IPS DF 19.7 (cell line): ENCODE measurements at places on chromosomes 3 and 15.

DNA sequence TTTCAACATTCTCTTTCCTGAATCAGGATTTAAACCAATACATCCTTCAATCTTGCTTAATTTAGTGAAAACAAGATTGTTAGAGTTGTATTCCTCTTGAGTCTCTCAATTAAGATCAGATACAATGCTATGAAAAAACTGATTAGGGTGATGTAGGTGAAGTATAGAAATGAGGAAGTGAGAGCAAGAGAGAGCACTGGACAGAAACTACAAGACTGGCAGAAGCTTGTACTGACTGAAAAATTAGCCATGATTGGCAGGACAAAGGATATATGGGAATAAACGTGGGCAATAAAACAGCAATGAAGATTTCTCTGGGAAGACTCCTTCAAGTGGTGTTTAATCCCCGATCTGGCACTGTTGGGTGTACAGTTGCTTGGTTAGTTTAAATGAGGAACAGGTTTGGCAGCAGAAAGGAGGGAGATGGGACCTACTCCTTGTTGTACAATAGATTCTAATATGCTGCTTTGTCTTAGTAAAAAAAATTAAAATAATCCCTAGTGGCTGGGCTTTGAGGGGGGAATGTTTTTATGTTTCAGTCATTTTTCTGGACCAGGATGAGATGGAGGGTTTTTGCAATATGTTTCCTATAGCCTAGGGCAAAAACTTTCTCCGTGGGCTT is 252.7 kb downstream of the SLC9A9 start:
- DNase-seq = no peak

DNA sequence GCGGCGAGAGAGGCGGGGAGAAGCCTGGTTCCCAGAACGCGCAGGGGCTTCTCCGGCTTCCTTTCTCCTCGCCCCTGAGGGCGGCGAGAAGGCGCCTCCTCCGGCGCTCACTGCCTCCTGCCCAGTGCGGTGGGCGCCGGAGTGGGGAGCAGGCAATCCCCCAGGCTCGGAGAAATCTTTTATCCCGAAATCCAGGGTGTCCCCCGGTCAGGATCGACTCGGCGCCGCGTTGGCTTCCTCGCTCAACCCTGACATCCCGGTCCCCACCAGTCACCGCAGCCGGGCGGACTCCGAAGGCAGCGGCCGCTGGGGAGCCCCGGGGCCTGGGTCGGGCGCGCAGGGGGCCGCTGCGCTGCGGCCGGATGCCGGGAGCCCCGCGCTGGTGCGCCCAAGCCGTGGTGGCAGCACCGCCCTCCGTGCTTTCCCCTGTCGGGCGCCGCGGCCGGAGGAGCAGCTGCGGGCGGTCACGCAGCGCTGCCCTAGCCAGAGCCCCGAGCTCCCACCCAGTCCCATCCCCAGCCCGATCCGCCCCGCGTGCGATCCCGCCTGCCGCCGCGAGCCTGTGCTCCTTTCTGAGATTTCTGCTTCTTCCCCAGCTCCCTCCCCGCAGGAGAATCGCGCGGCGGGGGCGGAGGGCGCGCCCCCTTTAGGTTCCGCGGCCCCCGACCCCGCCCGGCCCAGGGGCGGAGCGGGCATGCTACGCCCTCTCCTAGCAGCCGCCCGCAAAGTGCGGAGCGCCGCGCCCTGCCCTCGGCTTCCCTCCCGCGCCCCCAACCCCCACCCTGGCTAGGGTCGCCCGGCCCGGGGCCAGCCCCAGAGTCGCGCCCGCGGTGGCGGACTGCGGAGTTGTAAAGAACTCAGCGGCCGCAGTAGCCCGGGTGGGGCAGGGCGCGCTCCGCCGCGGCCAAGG is 683 bp upstream of the CACNA2D3 start:
- DNase-seq = no peak

GRCh38 chr3:58514405-58514804 is 22.5 kb downstream of the KCTD6 start:
- DNase-seq = no peak

GRCh38 chr3:194277786-194278130 is 73.4 kb downstream of the CPN2 start:
- no peak for DNase-seq

DNA sequence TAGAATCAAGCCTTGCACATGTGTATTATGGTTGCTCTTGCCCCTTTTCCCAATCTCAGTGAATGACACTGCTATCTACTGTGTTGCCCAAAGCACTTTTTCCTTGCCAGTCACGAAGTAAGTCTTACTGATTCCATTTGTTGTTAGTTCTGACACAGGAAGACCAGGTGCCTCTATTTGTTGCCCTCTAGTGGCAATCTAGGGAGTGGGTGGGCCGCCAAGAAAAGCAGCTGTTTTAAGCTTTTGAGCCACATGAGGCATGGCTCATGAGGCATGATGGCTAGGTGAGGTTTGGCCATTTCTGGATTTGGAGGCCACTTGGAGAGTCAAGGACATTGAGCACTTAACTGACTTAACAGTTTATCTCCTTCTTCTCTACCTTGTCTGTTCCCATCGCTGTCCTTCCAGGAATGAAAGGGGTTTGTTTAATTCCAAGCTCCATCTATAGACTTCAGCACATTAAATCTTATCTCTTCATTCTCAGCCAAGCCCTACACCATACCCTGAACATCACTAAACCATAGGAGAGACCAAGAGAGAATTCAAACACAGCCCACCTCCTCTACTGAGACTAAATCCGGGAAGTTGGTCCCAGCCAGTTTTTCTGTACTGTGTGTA is 103.1 kb downstream of the HCN4 start:
- peak; percentile 35 for DNase-seq

- DNase-seq = no peak
Measured at GRCh38 chr15:60340207-60340921, 57.4 kb downstream of the ANXA2 start.

DNA sequence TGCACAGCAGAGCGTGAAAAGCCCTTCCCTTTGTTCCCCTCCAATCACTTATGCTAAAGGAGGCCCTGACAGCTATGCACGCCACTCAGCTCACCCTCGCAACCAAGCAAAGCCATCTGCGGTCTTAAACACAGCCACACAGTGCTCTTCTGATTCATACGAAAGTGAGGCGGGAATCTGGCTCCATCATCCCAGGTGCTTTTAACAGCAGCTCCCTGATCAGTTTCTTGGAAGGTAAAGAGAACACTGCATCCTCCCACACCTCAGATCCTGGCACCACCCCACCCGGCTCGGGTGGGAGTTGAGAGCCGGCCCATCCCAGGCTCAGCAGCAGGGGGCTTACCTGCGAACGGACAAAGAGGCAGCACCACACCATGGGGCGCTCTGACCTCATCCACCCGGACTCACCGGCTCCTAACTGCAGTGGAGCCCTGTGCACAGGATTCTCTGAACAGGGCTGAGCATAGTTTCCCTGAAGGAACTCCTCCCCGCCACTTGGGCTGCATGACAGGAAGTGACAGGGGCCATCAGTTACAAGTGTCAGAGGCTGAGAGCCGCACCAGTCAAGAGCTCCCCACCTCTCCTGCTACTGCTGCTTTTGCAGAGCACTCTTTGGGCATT is 114.3 kb upstream of the ARHGEF3 start:
- DNase-seq = no peak

DNA sequence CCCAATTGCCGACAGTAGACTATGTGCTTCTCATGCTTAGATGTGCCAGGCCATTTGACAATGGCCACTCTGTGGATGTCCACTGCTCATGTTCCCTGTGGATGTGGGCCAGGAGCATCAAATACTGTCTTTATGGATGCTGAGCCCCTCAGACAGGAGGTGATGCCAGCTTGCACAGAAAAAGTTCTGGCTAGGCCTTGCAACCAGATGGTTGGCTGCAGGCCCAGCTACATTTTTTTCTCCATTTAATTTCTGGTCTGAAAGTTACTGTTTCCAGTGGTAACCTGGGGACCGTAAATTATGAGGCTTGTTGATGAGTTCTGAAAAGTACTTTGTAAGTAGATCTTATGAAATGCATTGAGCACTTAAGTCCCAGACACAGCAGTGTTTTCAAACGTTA is 228.5 kb downstream of the CHL1 start:
- DNase-seq = no peak

GRCh38 chr3:14957925-14958324 is 10.5 kb downstream of the NR2C2 start:
- DNase-seq = no peak

- no peak for DNase-seq
Measured at GRCh38 chr3:149363053-149363452, 14.4 kb downstream of the TM4SF1 start.

DNA sequence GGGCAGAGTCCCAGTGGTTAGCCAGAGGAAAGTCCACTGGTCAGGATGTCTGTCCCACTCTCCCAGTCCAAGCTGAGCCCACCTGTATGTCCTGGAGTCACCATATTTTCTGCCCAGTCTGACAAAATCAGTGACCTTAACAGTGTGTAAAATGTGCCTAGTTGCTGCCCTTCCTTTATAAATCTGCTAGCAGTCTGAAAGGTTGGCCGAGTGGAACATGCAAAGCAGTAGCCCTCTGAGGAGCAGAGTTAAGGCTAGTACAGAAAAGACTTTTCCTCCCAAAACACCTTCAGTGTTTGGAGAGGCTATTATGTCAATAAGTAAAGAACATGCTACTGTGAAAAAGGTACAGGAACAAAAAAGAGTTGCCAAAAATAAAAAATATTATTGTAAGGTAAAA is 15.3 kb downstream of the TTC21A start:
- no peak for DNase-seq

DNA sequence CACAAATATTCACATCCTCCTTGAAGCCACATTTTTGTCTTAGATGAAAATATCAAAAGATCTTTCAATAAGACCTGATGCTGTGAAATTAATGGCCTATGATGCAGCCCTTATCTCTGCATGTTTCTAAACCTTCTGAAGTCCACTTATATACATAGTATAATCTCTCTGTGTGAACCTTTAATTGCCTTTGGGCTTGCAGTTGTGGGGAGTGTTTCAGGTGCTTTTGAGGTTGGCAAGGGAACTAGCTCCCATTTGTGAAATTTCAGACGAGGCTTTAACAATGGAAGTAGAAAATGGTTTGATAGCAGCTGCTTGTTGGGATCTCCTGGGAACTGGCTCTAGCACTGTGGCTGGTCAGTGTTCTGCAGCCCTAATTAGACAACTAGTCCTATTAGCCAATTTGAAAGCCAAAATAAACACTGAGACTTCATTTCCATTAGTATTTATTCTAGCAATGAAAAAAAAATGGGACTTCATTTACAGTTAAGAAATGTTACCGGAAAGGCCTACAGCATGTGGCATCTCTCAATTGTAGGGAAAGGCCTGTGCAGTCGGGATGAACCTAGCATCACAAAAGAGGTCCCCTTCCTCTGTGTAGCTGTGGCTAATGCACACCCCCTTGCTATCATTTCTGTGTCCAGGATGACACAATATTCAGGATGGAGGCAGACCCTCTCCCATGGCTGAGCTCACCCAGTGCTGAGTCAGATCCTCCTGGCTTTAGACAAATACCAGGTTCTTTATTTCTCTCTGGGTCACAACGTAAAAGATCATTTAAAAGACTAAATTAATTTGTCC is 140.7 kb upstream of the TRIM42 start:
- no peak for DNase-seq

- no peak for DNase-seq
Measured at GRCh38 chr15:93027413-93027812, 61.6 kb downstream of the RGMA start.

GRCh38 chr3:111362381-111363009 is 179.5 kb upstream of the CD96 start:
- no peak for DNase-seq

- DNase-seq = no peak
Measured at GRCh38 chr3:36944641-36945270, at the start of gene TRANK1. TRANK1 (minus strand) TSS chr3:36945054; CDS start chr3:36944809, 245 bp downstream.

GRCh38 chr3:133995264-133995663 is 34.5 kb downstream of the SLCO2A1 start:
- DNase-seq = no peak

DNA sequence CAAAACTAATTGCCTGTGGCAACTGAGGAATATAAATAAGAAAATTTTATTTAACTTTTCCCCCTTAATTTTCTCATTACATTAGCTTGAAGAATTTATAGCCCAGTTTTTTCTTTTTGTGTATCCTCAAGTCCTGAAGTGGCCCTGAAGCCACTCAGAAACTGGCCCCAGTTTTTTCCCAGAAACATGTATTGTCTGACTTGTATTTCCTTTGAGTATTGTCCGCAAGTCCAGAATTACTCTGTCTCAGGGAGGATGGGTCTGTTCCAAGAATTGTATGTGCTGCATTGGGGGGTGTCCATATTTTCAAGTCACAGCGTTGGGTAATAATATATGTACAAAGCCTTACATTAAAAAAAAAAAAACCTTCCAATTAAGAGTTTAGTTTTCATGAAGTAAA is 149.7 kb upstream of the IL12A start:
- DNase-seq = no peak

GRCh38 chr3:88312256-88312655 is 162.5 kb downstream of the C3orf38 start:
- no peak for DNase-seq

- DNase-seq = no peak
Measured at GRCh38 chr15:89179966-89180875, 41.2 kb downstream of the RLBP1 start.

DNA sequence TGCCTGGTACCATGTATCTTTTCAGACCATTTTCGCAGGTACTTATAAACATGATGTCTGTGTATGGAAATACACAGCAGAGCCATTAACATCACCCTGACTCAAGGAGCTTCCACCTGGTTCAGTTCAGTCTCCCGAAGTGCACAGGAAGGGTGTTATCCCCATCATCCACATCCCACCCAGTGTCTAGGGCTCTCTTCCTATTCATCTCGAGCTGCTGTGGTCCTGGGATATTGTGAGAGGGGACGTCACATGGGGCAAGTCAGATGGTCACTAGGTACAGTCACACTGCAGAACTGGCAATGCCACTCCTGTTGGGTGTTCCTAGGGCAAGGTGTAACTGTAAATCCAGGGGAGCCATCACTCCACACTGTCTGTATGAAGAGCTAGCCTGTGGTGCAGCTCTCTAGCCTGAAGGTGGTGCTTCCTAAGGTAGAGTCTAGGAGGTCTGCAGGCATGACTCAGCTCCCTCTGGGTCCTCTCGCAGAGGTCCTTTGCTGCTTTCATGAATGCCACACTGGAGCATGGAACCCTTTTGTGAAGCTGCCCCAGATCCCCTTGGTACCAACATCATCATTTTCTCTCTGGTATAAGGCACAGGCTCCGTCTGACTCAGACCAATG is 13.9 kb downstream of the ISLR2 start:
- DNase-seq = no peak

- DNase-seq = no peak
Measured at GRCh38 chr3:3648988-3649679, 150.1 kb upstream of the LRRN1 start.

- DNase-seq = no peak
Measured at GRCh38 chr3:66497985-66498671, 2.7 kb downstream of the LRIG1 start.

GRCh38 chr15:76994001-76994400 is 925 bp upstream of the PSTPIP1 start:
- DNase-seq = no peak

GRCh38 chr15:26455828-26456227 is 317.0 kb downstream of the GABRB3 start:
- DNase-seq = no peak

- DNase-seq = no peak
Measured at GRCh38 chr15:91051248-91051647, 28.9 kb upstream of the VPS33B start.

GRCh38 chr15:67026610-67026967 is 38.8 kb upstream of the SMAD3 start:
- no peak for DNase-seq
